Inflammatory macrophage (primary cell): ENCODE measurements at places on chromosomes 6 and 20.

GRCh38 chr6:152981219-152981618 is 1.6 kb downstream of the FBXO5 start:
- no peak for DNase-seq

DNA sequence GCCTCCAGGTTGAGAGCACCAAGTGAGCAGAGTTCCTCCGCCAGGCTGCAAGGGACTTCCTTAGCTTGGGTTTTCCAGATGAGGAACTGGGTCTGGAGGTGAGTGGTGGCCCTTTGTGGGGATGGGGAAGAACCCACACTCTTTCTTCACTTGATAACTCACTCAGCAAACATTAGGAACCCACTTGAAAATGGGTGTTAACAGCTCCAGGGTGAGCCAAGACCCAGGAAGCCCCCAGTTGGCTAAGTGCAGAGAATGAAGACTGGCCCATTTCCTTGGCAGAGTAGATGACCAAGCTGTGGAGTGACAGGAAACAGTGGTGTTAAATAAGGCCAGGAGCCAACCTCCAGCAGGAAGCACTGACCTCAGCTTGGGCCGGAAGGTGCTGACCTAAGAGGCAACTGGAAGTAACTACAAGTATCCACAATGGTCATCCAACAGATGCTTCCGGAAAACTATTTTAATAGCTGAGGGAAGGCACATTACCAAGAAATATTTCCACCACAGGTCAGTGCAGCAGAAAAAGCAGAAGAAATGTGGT is 22.7 kb downstream of the MRPL14 start:
- DNase-seq: peak; percentile 30

GRCh38 chr6:1620504-1621069 is 10.9 kb downstream of the FOXC1 start:
- no peak for DNase-seq

DNA sequence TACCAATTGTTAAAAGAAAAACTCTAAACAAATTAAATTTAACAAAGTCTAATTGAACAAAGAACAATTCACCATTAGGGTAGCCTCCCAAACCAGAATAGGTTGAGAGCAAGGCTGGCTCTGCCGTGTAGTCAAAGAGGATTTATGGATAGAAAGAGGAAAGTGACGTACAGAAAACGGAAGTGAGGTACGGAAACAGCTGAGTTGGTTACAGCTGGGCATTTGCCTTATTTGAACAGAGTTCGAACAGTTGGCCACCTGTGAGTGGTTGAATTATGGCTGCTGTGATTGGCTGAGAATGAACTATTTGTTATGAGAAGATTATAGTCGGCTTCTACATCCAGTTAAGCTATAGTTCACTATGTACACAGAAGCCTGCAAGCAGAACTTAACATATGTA is 18.5 kb upstream of the ISM1 start:
- no peak for DNase-seq

DNA sequence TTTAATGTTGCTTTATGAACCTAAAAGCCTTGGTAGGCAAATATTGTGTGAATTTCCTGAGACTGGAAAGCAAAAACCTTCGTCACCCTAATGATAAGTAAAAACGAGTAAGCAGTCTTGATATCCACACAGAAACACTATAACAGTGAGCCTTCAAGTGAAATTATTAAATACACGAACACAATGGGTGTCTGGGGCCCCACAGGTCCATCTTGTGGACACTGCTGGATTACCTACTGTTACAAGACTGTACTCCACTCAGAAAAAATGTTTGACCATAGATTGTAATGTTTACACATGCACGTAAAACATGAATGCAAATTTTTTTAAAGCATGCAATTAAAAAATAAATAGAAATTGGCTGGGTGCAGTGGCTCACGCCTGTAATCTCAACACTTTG is 466.9 kb downstream of the CD83 start:
- DNase-seq: no peak
